ENCODE measurements at places on chromosomes 4 and X.

DNA sequence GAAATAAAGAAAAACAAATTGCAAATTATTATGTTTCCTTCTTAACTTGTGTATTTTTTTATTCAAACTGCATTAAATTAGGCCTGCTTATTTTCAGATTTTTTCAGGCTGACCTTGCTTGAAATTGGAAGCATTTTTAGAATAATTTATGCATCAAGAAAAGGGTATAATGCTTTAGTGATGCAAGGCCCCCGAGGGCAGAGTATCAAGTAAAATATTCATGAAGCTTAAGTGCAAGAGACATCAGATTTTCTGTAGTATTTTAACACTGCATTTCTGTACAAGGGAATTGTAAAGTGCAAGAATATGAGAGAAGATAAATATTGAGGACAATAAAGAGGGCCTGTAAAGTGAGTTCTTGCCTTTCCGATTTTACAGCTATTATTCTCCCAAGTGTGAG, 485.8 kb upstream of the ATOH1 start:
- no peak for DNase-seq

- DNase-seq: no peak
These were observed 14.3 kb upstream of the FAM241A start for GRCh38 chr4:112130906-112131305.

DNA sequence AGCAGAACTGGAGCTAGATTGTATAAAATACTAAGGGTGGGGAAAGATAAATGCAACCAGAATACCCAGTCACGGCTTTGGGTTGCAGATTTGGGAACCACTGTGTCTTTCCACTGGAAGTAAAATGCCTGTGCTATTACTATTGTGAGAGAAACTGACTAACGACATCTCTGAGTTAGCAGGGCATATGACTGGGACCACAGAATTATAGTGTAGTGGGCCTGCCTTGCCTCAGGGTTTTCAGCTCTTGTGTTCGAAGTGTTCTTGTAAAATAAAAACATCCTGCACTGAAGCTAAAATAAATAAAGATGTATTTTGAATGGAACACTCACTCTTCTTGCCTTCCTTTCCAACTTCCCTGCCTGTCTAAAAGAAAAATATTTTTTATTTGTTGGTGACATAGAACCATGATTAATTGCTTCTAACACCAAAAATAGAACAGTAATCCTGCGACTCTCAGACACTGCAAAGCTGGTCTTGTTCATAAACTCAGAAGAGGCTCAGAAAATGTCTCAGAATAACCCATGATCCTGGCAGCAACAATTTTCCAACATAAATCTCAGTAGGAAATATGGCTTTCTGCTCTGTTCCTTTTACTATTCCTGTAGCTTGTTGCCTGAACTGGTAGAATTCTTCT, 104.2 kb downstream of the FAM47B start:
- no peak for DNase-seq

GRCh38 chr4:185481401-185481800, 9.9 kb upstream of the CCDC110 start:
- DNase-seq: no peak

DNA sequence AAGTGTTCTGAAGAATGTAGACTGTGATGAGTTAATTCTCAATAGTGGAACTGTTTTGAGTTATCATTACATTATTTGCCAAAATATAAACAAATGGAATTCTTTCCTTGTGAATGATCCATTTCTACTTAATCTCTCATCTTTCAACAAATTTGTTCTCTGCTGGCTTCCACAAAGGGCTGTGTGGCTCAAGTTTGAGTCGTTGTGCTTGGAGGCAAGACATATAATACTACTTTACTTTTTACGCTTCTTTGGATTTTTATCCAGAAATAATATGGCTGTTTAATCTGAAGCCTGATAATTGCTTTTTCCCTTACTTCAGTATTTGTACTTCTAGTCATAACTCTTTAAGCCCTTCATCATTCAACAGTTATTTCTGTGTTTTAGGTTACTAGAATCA, 169.5 kb downstream of the ARHGAP10 start:
- no peak for DNase-seq

GRCh38 chrX:53681661-53682060, 4.9 kb downstream of the HUWE1 start:
- DNase-seq: no peak

GRCh38 chr4:90061881-90062280, 65.3 kb upstream of the CCSER1 start:
- DNase-seq: no peak

DNA sequence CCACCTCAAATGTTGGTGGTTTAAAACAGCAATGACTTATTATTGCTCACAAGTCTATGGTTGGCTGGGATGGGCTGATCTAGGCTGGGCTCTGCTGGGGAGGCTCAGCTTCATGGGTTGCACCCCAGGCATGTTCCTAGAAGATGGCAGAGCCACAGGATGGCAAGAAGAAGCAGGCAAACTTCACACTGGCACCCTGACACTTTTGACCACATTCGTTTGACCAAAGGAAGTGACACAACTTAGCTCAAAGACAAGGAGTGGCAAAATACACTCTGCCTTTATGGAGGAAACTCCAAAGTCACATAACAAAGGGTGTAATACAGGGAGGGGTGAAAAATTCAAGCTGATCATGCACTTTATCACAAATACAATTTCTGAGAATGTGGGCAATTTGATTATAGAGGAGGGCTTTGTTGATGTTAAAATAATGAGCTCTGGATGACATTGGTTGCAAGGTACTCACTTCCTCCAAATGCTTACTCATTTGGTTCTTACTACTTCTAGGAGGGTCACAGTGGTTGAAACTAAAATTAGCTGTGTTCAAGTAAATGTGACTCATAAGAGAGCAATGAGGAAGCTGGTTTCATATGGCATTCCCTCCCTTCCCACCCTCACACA, 249.2 kb upstream of the RPS6KA3 start:
- no peak for DNase-seq

DNA sequence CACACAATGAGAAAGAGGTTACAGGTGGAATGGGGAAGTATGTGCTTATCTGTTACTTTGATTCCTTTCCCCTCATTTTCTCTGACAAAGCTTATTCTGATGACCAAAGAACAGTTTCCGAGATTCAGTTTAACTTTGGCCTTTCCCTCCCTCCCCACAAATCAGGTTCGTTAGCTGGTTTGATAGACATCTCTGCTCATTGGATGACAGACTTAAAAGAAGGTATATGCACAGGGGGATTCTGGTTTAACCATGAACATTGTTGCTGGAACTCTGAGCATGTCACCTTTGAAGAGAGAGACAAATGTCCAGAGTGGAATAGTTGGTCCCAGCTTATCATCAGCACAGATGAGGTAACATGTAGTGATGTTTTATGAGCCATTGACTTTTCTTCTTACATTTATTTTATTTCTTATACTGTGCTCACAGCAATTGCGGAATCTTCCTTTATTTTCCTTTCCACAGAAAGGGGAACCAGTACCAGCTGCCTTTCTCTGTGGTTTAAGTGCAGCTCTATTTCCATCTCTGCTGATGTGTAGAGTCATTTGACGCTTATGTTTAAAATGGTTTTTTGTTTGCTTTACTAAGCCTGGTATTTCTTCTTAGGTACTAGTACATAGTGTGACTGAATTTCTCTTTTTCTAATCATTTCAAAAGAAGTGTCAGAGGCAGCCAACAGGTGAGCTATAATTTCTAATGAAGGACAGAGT, 125.0 kb downstream of the AKAP4 start:
- DNase-seq: no peak

DNA sequence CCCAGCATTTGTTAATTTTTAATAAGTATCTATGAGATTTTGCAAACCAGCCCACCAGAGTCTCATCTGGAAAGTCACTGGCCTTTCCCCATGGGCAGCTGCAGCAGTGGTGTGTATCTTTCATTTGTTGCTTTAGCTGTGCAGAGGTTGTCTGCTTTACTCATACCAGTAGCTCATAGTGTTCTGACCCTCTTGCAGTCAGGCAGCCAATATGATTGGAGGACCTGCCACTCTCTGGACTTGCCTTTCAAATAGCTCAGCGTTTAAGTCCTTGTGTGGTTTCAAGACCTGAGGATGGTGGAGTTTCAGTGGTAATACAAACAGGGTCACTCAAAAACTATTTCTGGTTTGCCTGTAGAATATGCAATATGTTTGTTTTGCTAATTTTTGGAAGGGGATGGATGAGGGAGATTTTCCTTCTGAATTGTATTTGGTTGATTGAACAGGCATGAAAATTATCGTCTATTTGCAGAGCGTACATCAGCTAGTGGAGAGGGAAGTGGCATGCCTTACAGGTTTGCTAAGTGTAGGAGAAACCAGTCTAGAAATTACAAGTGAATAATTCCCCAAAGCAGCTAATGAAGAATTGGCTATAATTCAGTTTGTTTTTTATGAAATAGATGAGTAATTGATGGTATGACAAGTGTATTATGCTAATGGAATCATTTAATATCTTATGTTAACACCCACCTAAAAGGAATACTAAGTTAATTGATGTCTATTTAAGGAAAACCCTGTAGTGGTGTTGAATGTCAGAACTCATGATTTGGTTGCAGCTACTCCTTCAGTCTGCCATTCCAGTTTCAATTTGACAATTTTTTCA, 8.9 kb downstream of the POLA1 start:
- DNase-seq: no peak

GRCh38 chr4:21976166-21976565, 27.6 kb upstream of the KCNIP4 start:
- DNase-seq: no peak

- DNase-seq: no peak
These were observed 51.8 kb downstream of the TMEM131L start for GRCh38 chr4:153518001-153518400.
